DND-41 (cell line): ENCODE measurements at places on chromosomes 6 and 20.

DNA sequence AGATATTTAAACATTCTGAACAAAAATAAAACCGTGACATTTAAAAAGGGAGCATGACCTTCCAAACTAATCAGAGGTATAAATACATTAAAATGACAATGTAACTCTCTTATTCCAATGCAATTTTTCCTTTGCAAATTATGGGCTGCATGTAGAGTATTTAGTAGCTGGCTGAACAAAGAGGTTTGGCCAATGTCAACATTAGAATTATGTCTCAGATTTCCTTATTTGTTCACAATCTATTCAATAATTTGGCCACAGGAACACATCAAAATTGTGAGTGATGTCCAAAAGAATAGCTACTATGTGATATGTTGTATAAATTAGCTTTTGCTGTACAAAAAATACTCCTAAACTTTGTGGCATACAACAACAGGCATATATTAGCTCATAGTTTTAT is 580.0 kb upstream of the MARCKS start:
- no peak for DNase-seq

DNA sequence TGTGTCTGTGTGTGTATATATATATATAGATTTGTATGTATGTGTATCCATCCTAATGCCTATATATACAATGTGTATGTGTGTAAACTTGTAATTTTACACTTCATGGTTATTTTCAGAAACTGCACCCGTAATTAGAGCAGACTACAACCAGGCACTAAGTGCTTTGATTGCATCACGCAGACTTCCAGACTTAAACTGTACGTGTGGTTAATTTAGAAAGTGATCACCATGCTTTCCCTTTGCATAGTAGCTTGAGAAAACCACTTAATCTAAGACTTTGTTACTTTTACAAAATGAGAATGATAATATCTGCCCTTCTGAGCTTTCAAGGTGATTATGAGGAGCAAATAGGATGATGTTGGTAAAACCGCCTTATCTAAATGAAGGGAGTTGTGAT is 50.1 kb upstream of the E2F3 start:
- no peak for DNase-seq

DNA sequence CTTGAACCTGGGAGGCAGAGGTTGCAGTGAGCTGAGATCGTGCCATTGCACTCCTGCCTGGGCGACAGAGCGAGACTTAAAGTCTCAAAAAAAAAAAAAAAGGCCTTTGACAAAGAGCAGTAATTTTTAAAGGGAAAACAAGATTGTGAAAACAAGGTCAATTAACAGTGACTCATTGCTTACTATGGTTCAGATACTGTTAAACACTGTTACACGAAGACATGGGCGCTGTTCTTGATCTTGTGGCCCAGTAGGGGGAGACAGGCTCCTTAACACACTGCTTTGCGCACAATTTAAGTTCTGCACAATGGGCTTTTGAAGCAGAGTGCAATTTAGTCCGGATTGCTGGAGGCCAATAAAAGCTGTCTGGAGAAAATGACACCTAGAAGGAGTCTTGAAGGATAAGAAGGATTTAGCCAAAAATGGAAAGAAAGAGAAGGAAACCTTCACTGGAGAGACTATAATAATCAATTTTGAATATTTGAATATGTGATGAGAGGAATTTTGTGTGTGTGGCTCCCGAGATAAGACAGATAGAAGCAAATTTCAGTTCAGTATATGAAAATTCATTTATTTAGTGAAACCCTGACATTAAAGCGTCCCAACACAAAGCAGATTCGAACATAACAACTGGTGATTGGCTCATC is 6.0 kb upstream of the LATS1 start:
- peak; percentile 50 for DNase-seq

DNA sequence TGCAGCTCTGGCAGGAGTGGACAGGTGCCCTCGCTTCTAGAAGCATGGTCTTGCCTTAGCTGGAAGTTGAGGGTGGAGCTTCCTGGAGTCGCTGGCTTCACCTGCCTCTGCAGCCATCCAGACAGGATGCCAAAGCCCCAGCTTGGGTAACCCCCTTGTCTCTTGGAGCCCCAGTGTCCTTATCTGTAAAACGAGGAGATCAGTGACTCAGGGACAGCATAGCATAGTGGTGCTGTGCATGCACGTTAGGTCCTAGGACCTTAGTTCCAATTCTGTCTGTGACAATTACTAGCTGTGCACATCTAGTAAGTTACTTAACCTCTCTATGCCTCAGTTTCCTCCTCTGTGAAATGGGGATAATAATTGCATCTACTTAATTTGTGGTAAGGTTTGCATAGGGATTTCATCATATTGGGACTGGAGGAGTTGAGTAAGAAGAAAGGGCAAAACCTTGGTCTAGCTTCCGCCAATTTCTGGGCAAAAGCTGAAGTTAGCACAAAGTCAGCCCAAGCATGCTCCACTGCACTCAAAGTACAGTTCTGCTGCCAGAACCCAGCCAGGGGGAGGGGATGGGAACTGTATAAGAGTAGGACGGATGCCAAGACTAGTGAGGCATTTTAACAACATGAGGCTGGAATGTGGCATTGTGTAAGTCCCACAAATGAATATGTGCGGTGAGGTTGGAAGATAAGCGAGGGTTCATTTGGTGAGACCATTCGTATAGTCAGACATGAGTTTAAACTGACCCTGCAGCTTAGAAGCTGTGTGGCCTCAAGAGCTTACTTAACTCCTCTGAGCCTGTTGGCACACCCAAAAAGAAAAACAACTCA is 24.5 kb downstream of the TOX2 start:
- no peak for DNase-seq

GRCh38 chr20:23165307-23165750 is 79.2 kb upstream of the CD93 start:
- no peak for DNase-seq

DNA sequence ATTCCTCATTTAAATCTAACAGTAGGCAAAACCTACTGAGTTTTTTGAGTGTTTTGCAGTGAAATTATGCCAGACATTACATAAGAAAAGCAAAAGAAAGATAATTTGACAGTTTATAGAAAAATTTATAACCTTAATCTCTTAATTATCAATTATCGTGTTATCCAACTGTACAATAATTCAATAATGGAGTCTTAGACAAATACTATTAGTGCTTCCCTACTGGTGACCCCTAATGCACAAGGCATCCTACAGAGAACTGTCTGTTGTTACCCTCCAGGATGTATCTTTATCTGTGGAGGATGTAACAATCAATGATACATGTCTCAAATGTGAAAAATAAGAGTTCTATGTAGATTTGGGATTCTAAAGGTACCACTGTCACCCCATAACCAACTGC is 1687.6 kb downstream of the GRIK2 start:
- no peak for DNase-seq

- DNase-seq, result no peak
These were observed 72.9 kb upstream of the FOXC1 start for GRCh38 chr6:1536526-1537429.
